ENCODE measurements at places on chromosomes 4 and X.
A peak's percentile ranks its signal among the peaks of the same experiment; 100 is the strongest.

DNA sequence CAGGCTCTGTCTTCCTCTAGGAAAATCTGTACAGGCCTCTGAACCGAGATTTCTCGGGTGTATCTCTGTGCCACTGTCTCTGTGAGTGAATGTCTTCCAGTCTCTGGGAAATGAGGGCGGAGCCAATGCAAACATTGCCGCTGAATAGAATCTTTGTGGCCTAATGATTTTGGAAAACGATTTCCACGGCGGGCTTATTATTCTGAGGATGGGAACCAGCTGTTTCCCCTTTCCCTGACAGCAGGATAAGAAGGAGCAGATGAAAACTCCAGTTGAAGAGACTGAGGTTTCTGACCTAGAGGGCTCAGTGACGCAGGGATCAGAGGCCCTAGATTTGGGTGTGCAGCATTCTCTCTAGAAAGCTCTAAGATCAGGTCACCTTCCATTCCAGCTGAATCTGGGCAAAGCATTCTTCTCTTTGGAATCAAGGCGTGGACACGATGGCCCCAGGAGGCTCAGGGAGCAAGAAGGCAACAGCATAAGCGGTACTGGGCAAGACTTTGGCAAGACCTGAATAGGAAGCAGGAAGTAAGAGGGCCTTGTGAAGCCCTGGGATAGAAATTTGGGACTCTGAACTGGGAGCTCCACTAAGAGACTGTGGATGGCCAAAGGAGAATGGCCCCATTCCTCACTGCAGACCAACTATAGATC is 47.3 kb downstream of the PJA1 start:
- no peak for DNase-seq

DNA sequence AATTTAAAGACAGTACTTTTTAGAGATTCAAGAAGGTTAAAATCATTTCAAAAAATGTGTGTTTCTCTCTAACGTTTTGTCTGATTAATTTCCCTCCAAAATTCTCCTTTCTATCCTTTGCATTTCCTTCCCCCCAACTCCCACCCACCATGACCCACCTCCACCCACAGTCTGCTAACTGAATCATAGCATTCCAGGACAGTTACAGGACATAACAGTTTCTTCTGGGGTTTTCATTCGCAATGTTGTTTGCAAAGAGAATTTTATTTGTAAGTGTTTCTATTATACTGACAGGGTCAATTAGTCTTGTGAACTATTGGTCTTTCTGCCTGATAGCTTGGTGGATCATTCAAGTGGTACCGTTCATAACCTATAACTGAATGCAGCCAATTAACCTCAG is 53.7 kb downstream of the ANAPC10 start:
- no peak for DNase-seq

GRCh38 chr4:7822877-7823276 is 116.8 kb downstream of the AFAP1 start:
- no peak for DNase-seq

- DNase-seq, result no peak
These were observed 51.8 kb downstream of the MAP7D3 start for GRCh38 chrX:136199365-136199764.

DNA sequence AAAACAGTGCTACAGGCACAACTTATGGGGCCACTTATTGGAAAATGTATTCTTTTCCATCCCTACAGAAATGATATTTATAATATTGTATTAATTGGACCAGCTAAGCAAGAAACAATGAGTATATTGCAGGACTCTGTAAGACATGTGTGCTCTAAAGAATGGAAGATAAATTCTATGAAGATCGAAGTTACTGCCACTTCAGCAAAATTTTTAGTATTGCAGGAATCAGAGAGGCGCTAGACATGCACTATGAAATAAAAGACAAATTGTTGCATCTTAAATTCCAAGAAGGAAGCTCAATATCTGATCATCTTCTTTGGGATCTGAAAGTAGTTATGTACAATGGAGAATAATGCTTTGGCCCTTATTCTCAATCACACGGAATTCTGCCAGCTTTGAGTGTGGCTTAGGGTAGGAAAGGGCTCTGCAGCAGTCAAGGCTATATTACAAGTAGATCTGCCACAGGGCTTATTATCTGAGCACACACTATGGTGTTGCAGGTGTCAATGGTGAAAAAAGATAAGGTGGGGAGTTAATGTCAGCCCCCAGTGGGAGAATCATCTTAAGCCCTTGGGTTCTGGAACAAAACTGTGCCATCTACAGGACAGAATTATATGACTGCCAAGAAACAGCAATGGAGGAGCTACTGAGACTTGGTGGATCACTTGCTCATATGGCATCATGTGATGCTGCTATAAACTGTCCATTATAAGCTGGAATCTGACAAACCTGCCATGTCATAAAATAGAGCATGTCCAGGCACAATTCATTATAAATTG is 334.0 kb upstream of the NDST3 start:
- DNase-seq, result no peak

DNA sequence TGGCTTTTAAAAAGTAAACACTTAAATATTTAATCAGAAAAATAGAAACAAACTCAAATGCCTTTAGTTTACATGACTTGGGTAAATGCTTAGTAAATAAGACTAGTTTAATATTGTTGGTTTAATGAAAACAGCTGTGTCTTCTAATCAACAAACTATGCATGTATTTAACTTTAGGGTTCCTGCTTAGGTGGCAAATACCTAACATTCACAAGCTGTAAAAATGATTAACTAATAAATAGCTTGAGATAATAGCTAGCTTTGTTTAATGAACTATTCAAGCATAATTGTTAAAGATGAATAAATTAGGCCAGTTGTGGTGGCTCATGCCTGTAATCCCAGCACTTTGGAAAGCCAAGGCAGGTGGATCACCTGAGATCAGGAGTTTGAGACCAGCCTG is 30.0 kb upstream of the USP46 start:
- no peak for DNase-seq

GRCh38 chr4:181166742-181167399 is 1076.3 kb upstream of the TENM3 start:
- no peak for DNase-seq

DNA sequence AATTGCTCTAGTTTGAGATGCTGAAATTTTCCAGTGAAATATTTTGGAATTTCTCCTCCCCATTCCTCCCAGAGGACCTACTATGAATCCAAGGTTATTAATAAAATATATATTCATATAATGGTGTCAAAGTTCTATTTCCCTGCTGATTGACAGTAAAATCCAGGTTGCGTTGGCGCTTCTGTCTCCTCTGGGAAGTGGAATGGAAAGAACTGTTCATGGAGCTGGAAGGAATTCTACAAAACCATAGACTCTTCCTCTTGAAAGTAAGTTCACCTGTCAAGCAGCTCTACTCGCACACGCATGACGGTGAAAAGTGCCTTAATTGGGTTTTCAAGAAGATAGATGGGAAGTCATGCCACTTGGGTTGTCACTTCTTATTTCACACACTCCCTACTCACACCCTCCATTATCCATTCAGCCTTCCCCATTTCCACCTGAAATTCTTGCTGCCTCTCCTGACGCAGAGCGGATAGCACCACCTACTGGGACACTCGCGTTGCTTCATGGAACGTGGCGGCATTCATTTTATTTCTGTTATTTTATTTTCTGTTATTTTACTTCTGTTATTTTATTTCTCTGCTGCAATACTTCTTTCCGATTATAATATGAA is 351.6 kb downstream of the NLGN4X start:
- DNase-seq, result no peak

DNA sequence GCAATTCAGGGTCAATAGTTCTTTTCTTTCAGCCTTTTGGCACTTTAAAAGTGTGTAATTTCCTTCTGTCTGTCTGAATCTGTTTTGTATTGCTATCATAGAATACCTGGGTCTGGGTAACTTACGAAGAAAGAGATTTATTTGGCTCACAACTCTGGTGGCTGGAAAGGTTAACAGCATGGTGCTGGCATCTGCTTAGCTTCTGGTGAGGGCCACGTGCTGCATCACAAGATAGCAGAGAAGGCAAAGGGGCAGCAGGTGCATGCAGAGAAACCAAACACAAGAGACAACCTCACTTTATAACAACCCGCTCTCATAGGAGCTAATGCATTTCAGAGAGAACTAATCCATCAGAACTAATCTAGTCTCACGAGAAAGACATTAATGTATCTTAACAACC is 18.8 kb downstream of the RGN start:
- DNase-seq, result no peak

DNA sequence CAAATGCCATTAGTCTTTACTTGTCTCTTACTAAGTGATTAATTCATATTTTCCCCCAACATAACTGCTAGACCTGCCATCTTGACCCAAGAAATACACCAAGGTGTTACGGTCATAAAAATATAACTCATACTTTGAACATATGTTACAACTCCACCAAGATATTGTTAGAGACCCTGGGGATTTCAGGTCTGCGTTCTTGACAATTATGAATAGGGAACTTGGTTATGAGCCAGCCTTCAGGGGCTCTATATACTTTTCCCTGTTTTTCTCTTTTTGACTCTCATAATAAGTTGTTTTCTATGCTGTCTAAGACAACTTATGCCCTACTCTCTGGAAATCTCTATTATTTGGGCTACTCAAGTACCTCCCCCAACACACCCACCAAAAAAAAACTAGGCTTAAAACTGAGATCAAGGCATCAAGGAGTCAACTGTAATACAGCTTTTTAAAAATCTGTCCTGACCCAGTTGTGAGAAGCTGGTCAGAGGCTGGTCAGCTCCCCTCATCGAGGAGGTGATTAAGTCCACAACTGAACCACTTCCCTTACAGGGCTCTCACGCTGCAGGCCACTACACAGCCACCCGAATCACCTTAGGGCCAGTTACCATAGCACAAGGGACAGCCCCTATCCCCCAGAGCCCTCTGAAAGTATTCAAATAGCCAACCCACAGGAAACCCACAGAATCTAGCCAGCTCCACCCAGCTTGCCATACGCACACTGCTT is 10.5 kb upstream of the TLR3 start:
- DNase-seq, result no peak

DNA sequence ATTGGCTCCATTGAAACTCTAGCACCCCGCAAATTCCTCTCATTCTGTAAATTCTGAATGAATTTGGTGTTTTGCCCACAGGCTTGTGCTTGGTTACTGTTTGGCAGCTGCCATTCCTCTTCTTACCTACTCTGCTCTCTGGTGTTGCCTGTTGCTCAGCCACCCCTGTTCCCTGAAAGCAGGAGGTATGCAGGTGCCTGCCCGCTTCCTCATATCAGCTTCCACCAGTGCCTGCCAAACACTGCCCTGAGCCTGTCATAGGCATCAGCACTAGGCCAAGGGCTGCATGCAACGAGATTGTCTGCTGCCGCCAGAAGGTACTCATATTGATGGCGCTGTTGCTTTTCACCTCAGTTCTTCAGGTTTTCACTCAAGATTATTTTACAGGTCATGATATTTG is 978.1 kb downstream of the C4orf33 start:
- no peak for DNase-seq

- DNase-seq, result peak; percentile 35
These were observed 54.2 kb downstream of the SUPT20HL2 start for GRCh38 chrX:24259544-24260240.

GRCh38 chr4:95000076-95000648 is 242.4 kb downstream of the BMPR1B start:
- no peak for DNase-seq

DNA sequence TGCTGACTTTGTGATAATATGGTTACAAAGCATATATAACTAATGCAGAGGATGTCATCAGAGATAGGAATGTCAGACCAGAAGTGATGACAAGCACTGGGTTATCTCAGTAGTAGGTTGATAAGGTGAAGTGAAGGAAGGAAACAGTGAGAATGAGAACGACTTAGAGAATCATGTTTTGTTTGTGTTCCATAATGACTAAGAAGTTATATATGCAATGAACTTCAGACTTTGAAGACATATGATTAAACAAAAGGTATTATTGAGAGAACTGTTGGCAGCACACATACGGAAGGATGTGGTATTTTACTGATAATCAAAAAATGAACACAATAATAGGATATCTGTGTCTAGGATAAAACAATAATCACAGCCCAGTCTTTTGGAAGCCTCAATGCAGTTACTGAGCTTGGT is 18.3 kb upstream of the HHIP start:
- no peak for DNase-seq

DNA sequence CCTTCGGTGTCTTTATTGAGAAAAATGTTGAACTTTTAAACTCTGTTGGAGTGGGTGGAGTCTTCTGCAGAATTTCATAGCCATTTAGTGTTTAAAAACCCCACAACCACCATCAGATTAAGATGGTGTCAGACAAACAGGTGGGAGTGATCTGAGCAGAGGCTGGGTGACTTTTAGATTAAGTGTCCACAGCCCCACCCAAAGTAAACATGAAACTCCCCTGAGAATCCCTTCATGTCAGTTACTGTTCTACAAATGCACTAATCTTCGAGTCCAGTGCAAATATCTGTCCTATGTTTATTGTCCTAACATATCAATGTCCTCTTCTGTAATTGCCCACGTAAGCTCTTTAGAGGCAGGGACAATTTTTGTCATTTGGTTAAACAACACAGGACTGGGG is 175.6 kb upstream of the RBPJ start:
- DNase-seq, result no peak

DNA sequence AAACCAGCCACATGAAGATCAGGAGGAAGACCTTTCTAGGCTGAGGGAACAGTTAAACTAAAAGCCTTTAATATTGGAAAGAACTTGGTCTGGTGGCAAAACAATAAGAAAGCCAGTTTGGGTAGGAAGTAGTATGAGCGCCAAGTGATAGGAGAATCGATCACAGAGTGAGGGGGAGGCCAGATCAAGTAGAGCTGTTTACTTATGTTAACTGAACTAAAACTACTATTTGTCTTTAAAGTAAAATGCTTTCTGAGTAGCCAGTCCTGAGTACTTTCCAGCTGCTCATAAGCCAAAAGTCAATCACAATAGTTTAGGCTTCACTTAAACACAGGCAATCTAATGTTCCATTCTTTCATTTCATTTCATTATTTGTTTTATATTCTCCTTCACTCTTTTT is 62.8 kb upstream of the RPA4 start:
- DNase-seq, result no peak

Measured in smooth muscle cell of the brain vasculature (primary cell).